ENCODE measurements at places on chromosomes 6 and 20.

- DNase-seq: peak; percentile 46
Observed at GRCh38 chr6:166989427-166990032, 9.7 kb upstream of the CEP43 start.

DNA sequence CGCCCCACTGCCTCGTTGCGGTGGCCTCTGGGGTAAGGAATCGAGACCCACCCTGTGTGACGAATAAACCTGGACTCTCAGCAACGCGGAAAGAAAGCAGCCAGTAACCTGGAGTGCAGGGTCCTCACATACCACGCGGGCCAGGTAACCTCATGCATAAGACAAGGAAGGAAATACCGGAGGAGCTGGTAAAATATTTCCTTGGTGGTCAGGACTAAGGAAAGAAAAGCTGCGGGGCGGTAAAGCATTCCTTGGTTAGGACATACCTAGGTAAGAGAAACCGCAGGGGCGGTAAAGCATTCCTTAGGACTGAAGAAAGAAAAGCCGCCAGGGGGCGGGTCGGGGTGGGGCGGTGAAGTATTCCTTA, 80.7 kb downstream of the SYTL3 start:
- no peak for DNase-seq

DNA sequence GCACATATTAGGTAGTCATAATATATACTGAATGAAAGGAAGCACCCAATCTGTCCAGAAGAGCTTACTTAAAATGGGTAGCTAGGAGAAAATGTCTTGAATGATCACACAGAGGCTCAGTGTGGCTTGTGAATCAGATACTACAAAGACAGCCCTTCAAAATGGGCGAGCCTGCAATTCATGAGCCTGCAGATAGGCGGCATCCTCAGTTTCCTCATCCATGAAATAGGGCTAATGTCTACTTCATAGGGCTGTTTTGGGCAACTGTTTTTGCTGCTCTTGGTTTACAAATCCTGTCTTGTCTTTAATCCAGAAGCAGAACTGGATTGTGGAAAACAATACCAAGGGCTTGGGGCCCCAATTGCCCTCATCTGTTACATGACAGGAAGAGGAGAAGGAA, 129.3 kb upstream of the KCNK16 start:
- no peak for DNase-seq

GRCh38 chr6:16973545-16974386, 128.1 kb upstream of the STMND1 start:
- DNase-seq: no peak

DNA sequence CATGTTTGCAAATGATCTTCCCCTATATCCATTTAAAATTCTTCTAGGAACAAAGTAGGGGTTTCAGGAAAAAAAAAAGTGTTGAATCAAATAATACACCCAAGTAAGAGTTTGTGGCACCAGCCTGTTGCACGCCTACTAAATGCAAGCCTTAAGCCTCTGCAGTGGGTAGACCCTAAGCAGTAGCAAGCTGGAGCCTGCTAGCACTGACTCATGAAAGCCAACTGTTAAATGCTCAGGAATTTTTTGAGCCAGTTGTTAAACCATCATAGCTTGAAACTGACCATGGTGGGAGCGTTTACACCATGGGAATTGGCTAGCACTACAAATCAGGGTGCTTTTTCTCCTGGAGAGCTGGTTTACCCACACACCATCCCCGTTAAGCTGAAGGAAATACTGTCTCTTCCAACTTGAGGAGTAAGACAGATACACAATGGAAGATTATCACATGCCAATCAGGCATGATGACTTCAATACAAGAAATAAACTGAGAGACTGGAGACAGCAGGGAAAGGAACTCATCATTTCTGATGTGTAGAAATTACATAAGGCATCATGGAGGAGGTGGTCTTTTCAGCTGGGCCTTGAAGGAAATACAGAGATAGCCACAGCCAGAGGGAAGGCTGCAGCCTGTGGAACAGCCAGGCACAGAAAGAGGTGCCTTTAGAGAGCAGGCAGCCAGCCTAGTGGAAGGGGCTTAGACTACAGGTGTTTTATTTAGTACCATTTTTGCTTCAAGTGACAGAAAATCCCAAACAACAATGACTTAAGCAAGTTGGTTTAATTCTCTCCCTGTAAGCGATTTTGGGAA, 110.8 kb downstream of the SNX5 start:
- no peak for DNase-seq

- no peak for DNase-seq
Observed at GRCh38 chr6:42978487-42978838, 518 bp downstream of the PEX6 start.

DNA sequence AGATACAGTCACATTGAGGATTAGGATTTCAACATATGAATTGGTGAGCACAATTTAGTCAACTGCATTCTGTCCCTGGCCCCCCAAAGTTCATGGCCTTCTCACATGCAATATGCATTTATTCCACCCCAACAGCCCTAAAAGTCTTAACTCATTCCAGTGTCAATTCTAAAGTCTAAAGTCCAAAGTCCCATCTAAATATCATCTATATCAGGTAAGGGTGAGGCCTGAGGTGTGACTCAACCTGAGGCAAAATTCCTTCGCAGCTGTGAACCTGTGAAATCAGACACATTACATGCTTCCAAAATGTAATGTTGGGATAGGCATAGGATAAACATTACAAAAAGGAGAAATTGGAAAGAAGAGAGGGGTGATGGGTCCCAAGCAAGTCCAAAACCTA, 27.8 kb downstream of the CLIC5 start:
- no peak for DNase-seq

DNA sequence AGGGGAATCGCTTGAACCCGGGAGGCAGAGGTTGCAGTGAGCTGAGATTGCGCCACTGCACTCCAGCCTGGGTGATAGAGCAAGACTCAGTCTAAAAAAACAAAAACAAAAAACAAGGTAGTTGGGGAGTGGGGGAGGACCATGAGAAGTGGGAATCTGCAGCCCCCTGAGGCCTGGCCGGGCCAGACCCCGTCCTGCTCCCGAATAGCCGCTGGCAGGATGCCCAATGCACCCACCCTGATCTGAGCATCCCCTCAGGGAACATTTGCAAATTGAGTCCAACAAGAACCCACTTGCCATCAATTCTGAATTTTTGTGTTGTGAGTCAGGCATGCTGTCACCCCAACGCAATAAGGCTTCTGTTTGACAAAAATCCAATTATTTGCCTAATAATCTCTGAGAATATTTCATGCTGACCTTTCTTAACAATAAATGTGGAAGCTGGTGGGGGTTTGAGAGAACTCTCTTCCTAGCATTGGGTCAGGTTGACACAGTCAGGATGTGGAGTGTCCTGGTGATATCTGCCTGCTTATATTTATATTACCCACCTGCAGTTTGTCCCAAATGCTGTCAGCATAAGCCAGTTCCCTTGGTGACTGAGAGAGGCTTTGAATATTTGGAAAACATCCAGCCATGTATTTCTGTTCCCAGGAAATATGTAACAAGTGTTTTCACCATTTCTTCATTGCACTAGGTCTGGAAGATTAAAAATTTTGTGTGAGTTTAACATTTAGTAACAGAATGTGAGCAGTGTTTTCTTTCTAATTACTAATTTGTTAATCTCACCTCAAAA, 28.4 kb upstream of the FRMD1 start:
- DNase-seq: no peak

DNA sequence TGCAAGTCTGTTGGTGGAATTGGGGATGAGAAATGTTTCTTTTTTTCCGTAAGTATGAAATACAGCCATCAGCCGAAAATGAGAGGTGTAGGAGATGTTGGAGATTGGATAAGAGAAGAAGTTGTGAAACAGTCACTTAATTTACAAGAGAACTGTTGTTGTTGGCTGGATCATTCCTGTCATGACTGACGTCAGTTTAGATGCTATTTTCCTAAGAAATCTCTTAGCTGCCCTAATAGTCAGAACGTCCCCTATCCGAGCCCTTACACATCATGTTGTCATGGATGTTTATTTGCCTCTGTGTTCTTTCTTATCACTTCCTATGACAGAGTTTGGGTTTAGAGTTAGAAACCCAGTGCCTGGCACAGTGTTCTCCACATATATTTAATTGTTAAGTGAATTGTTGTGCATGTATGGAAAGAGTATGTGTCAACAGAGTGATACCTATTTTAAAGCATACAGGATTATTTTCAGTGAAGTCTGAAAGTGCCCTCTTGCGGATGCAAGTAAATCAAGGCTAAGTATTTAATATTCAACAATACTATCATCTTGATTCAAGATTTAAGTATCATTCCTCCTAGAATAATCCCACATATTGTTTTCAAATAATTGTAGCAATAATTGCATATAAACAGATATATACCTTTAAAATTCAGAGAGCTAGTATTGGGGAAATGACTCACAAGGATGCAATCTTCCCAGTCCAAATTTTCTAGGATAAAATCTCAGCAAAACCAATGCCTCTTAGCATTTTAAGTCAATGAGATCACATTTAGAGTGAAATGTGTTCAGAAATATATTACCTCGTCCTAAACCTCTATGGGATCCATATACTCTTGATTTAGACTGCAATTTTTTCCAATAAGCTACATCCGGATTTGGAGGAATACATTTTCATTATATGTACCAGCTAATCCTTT, 309.9 kb upstream of the NOX3 start:
- DNase-seq: no peak

DNA sequence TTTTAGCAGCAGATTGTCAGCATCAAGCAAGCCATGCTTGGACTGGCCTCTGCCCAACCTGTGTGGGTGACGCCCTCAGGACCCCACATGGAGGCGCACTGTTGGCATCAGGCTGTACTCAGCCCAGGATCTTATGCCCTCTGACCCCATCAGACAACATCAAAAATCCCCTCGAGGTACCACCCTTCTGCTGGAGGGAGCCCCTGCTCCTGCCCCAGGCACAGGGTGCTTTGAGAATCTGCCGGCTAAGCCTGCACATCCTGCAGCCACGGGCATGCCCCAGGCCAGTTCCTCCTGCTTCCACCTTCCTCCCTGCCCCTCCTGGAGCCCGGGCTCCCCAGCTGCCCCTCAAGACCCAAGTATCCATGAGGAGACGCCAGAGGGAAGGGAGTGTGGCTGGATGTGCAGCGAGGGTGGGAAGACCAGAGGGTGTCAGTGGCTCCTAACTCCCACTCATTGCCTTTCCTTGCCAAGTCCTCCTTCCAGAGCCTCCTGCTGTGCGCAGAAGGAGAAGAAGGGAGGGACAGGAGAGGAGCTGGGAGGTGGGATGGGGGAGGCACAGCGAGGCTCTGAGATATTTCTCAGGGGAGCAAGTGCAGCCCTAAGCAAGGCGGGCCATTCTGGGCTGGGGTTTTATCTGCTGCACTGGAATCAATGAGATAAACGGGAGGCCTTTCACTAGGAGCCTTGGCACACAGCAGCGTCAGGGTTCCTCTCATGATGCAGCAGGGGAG, 77.4 kb upstream of the CST7 start:
- DNase-seq: peak; percentile 61

All from D341Med (cell line).